Astrocyte (in vitro differentiated cells and primary cell): ENCODE measurements at places on chromosomes 2 and 18. TPM values are rescaled to one million over a fixed set of nuclear protein-coding genes. Genes with fewer than 3 reads are reported as not detected.

ACTG2 gene
- 298 and 540 TPM in 2 replicates for total RNA-seq

GRCh38 chr2:39433586-39434195 lies 3.4 kb downstream of the MAP4K3 start:
- no peak for DNase-seq

DNA sequence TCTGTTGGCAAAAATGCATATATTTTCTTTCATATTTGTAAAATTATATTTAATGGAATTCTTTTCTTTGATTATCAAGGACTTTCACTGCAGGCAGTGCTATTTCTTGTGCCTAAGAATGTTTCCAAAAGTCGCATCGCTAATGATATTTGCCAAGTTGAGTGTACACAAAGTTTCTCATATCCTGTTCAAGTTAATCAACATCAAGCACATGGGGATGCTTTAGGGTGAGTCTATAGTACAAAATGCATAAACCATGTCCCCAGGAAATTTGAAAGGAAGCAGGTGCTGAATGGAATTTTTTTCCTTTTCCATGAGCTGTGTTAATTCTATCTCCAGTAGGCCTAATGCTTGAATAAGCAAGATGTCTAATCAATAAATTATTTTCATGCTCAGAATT lies 129.7 kb downstream of the GALNT1 start:
- DNase-seq: no peak

FOXD4L1 gene
- total RNA-seq: not detected in 2 replicates

DNA sequence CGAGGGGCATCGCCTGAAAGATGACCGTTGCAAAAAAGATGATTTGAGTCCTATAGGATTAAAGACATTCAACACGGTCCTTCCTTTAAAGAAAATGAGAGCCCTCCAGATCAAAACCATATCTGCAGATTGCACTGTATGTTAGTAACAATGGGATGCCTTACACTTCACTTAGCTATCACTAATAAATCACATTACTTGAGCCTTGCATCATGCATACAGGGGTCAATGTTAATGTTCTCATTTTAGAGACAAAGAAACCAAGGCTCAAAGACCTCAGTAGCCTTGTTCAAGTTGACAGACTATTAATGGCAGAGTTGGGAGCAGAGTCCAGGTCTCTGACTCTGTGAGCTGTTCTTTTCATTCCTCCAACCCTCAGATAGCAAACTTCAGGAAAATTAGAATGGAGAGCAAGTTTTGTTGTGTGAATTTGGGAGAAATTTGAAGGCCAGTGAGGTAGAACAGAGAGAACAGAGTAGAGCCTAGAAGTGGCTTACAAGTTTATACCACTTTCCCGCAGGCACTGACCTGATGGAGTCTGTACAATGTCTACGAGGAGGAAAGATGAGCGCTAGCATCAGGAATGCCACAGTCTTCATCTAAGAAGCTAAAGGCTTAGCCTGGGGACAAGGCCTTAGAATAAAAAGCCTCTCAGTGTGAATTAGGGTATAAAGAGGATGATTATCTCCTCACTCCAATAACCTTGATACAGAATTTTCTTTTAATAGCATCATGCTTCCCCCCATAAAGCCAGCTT lies 48.3 kb downstream of the TRIB2 start:
- peak; percentile 53 for DNase-seq

DNA sequence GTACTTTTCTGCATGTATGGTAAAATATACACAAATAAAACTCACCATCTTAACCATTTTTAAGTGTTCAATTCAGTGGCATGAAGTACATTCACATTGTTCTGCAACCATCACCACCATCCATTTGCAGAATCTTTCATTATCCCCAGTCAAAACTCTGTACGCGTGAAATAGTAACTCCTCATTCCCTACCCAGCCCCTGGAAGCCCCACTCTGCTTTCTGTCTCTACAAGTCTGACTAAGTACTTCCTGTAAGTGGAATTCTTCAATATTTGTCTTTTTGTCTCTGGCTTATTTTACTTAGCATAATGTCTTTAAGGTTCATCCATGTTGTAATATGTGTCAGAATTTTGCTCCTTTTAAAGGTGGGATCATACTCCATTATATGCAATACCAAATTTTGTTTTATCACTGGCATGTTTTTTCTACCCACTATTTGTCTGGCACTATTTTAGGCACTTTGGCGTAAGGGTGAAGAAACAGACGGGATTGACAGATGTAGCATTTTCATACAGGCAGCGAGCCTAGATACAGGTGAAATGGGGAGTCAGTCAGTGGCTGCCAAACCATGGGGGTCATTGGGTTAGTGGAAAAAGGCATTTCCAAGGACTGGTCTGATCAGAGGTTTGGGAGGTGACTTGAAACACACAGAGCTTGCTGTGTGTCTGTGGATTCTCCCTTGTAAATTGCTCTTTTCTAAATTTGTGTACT lies 163.2 kb upstream of the MYCN start:
- DNase-seq: no peak

GRCh38 chr2:179377296-179377695 lies 112.7 kb upstream of the SESTD1 start:
- peak; percentile 26 for DNase-seq

AQP12A gene
- total RNA-seq: not detected in 2 replicates

MGAT4A gene
- 1.2 and 1.7 TPM in 2 replicates for total RNA-seq

- DNase-seq: no peak
These were observed 153.0 kb downstream of the TMEM247 start for GRCh38 chr2:46632349-46632748.

CNTNAP5 gene
- 0.30 TPM in 1 of 2 replicates, not detected in the other for total RNA-seq

DNA sequence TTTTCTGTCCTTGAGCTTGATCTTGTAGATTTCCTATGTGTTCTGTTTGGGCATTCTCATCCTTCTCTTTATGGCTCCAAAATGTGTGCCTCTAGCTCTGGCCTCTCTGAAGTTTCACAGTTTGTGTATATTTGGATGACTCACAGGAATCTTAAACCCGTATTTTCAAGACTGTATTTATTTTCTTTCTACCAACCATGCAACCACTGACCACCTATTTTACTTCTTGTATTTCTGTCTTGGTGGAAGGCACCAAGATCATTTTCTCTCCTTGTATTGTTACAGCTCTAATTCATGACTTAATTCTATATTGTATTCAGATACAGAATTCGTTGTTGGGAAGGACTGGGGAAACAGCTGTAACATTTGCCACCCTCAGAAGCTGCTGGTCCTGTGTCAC lies 39.5 kb downstream of the ACSL3 start:
- DNase-seq: peak; percentile 73

STEAP3 gene
- 38.8 and 43.1 TPM in 2 replicates for total RNA-seq

UGT1A4 gene
- total RNA-seq: not detected in 2 replicates

GRCh38 chr2:218262631-218263586 lies 2.1 kb downstream of the GPBAR1 start:
- no peak for DNase-seq

DNA sequence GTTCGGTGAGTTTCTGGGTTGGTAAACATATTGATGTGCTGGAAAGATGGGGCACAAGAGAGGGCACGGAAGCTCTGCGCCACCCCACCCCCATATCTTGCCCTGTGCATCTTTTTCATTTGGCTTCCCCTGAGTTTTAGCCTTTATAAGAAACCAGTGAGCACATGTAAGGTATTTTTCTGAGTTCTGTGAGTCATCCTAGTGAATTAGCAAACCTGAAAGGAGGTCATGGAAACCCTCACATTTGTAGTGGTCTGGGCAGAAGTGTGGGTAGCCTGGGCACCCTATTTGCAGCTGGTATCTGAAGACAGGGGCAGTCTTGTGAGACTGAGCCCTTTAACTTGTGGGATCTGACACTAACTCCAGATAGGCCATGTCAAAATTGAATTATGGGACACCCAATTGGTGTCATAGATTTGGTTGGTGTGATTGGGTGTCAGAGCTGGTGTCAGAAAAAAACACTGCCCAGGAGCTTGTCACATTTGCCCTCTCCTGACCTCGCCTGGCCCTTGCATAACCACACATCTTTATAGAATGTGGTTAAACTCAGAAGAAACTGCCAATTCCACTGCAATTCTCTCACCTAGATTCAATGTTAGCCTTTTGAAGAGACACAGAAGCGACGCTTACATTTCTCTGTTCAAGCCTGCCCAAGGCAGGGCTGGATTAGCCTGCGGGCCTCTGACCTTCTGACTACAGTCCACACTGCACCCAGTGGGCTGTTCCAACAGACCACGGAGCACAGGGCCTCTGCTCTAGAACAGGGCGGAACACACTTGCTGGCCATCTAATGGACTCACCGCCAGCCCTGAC lies 12.0 kb upstream of the GALM start:
- DNase-seq: no peak

DNA sequence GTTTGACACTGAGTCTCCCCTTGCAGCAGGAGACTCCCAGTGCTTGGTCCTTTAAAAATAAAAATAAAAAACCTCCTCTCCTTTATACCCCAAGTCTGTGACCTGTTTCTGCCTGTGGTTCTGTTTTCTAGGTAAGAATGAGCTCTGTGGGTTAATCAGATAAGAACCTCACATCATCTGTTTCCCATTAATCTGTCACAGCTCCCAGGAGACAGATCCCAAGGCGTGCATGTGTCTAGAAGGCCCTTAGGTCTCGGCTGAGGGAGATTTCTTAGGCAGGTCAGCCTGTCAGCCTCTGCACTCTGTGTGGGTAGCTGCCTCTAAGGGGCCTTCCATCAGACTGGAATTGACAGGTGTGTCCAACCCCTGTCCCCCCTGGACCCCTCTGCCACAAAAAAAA lies 80.7 kb downstream of the FHOD3 start:
- DNase-seq: no peak

FBXO11 gene
- total RNA-seq: 65.3 and 70.8 TPM in 2 replicates

GRCh38 chr18:78912336-78912735 lies 67.3 kb upstream of the SALL3 start:
- DNase-seq: no peak

GRCh38 chr2:153645599-153645998 lies 167.0 kb upstream of the RPRM start:
- no peak for DNase-seq

DNA sequence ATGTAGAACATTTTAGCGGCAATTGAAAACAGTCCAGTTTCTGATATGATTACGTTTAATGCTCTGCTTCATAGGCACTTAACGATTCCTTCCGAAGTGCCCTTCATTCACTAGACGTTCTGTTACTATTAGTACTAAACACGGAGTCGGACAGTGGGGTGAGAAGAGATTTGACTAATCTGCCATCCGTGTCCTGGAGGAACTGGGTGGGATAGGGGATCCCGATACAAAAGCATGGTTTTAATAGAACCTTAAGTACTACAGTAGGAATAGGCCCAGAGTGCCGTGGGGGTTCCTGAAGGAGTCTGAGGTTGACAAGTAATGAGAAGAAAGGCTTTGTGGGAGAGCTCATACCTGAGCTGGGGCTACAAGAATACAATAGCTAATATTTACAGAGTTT lies 631 bp downstream of the MORN2 start:
- DNase-seq: no peak

TMEM198 gene
- total RNA-seq: 3.8 TPM in 2 replicates

AGXT gene
- total RNA-seq: not detected in 2 replicates

FBXO15 gene
- 1.2 TPM in 2 replicates for total RNA-seq

DNA sequence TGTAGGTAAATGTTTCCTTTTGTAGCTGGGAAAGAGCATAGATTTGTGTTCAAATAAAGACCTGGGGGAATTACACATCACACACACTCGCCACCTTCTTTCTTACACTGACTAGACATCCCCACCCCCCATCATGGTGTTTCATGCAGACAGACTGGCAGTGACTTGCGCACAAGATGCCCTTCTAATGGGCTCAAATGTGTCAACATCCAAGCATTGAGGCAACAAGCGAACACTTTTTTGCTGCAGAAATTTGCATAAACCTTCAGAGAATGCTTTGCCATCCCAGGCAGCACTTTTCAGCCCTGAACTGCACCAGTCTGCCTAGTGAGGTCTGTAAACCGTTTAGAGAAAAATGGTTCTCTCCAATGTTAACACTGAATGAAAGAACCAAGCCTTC lies 4.5 kb downstream of the HOXD8 start:
- DNase-seq: no peak

DNA sequence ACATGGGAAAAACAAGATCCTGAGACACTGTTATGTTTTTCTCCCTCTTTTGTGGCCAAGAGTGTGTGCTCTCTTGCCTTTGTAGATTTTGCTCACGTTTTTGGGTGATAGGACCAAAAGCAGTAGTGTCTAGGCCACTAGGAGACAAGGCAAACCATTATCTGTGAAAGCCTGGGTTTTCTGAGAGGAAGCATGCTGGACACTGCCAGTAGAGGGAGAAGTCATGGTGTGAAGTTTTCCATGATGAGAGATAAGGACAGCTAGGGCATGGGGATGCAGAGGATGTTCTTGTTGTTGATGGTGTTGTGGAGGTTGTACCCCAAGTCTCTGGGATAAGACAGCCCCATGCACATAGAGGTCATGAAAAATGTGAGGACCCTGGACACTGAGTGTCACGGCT lies 285.3 kb downstream of the SOX11 start:
- DNase-seq: no peak

ALPI gene
- not detected in 2 replicates for total RNA-seq

- peak; percentile 88 for DNase-seq
These were observed at the start of gene CDH2 for GRCh38 chr18:28176948-28177827. CDH2 (minus strand) TSS chr18:28177130; CDS start chr18:28177022, 108 bp downstream.

DNA sequence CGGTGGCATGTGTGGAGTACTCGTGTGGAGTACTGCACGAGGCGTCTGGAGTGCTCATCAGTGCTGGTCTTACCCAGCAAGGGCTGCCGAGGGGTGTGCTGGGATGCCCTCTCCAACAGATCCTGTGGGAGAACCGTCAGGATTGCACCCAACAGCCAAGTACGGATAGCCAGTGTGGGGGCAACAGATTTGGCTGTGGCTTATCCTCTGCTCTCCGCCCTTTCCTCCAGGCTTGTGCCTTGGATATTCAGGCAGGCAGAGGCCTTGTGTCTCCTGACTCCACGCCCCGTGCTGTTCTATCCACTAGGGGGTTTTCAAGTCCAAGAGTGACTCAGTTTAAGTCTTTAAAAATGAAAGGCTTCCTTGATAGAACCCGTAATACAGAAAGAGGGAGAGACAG lies 321.0 kb upstream of the HS6ST1 start:
- DNase-seq: no peak

DNA sequence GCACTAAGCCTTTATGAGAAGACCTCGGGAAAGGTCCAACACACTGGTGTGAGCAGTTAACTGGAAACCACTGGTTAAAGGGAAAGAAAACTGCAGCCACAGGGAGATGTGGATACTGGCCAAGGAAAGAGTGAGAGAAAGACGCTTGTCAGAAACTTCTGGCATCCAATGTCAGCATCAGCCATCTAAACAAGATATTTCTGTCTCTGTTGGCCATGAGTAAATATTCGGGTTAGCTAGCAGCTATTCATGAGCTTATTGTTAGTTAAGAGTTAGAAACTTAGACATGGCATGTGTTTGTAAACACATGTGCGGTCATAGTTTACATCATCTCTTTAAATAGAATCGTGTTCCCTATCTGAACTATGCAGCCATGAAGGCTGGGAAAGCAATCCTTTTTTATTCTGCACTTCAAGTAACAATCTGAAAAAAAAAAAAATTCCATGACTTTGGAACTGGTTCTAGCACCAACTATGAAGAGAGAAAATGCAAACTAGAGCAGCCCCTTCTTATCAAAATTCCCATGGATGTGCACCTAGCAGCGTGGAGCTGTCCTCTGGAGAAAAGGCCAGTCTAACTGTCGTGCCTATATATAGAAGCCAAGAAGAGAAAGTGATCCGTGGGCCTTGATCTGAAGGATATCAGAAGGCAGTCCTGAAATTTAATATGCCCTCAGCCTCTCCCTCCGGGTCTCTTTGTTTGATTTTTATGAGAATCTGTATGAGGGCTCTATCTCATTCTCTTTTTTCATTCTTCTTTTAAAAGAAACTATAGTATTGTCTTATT lies 84.0 kb upstream of the RFX8 start:
- peak; percentile 70 for DNase-seq

- DNase-seq: peak; percentile 52
These were observed 6.4 kb upstream of the NCKAP5 start for GRCh38 chr2:133574620-133575019.

GRCh38 chr2:173432049-173432754 lies 77.5 kb downstream of the CDCA7 start:
- peak; percentile 17 for DNase-seq

PROM2 gene
- total RNA-seq: 0.93 and 1.2 TPM in 2 replicates

UBR3 gene
- 18.7 and 23.9 TPM in 2 replicates for total RNA-seq
